ENCODE measurements at places on chromosomes 5 and 9.

DNA sequence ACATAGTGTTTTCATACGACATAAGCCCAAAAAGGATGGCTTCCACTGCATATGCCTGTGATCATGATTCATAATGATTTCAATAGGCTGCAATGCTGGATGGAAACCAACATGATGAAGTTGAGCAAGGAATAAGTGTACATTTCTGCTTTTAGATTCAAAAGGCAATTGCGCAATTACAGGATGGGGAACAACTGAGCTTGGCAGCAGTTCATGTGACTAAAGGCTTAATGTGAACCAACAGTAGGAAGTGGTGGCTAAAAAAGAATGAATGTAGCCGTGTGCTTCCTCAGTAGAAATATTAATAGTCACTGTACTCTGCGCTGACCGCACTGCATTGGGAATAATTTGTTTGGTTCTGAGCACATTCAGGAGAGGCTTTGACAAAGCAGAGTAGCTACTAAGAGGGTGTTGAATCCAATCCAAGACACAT lies 51.2 kb downstream of the SLC1A3 start:
- no peak for DNase-seq

GRCh38 chr9:86891091-86891490 lies 56.2 kb downstream of the GAS1 start:
- no peak for DNase-seq

DNA sequence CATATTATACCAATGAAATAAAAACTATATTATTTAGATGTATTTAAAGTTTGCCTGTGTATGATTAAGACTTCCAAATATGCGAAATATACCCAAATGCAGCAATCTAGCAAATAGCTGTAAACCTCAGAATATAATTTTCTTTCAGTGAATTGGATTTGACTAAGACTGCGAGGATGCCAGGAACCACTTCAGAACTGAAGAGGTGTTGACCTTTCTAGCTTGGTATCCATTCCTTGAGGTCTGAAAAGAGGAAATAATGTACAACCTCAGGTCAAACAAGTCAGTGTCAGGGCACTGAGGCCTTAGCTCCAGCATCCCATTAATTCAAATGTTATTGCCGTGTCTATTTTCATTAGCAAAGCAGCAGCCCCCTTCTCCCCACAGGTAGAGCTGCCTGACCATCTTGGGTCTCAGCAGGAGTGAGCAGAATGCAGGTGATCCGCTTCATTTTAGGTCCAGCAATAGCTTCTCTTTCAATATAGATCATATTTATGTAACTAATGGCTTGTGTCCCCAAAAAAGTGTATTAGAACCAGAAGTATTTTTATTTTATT lies 100.0 kb downstream of the KIAA1958 start:
- DNase-seq, result no peak

- no peak for DNase-seq
These were observed 1196.6 kb upstream of the CDH18 start for GRCh38 chr5:21184581-21184980.

DNA sequence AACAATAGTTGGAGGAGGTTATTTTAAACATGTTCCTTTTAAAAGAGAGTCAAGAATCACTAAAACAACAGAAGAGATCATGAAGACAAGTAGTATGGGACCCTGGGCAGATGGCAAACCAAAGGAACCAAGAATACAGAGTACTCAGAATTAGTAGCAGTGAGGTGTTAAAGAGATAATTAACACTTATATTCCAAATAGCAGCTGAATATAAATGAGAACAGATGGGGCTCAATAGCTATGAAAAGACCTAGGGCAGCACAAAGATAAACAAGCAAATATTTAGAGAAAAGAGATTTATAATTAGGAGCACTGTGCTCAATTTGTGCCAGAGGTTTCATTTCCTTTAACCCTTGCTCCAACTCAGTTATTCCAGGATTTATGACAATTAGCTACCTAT lies 159.1 kb downstream of the FAM114A2 start:
- no peak for DNase-seq

DNA sequence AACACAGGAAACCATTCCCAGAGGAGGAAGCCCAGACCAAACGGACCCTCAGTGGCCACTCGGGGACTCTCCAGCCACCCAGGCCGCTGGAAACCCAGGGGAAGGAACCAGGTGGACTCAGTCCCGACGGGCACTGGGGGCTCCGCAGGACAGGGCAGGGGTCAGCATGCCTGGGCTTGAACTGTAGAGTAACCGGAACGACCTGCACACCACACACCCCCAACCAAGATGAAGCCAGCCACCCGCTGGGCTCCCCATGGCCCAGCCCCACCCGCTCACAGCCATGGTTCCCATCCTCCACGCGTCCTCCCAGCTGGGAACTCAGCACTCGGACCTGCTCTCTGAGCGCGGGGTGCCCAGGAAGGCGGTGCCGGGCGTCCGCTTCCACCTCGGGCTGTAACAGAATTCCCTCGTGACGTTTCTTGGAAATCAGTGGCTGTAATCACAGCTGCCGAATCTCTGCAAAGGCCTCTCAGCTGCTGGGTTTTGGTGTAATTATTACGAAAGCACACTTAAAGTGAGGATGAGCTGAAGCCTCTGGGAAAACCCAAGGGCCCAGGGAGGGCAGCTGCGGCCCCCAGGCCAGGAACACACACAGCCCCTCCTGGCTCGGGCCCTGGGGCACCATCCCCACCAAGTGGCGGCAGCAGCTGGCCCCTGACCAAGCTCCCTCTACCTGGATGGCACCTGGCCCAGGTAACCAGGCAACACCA lies 13.8 kb downstream of the NACC2 start:
- no peak for DNase-seq
